Fibroblast of skin of left biceps (primary cell): ENCODE measurements at places on chromosomes 3 and 15.

- peak; percentile 47 for DNase-seq
Measured at GRCh38 chr15:37101980-37102304, 1.6 kb upstream of the MEIS2 start.

- DNase-seq, result no peak
Measured at GRCh38 chr15:64112073-64112772, 16.4 kb downstream of the SNX1 start.

- DNase-seq, result no peak
Measured at GRCh38 chr3:162175145-162175544, 678.5 kb downstream of the OTOL1 start.

- no peak for DNase-seq
Measured at GRCh38 chr3:194386066-194386465, 13.0 kb downstream of the GP5 start.

- DNase-seq, result no peak
Measured at GRCh38 chr3:132346841-132347736, 29.9 kb downstream of the ACP3 start.

DNA sequence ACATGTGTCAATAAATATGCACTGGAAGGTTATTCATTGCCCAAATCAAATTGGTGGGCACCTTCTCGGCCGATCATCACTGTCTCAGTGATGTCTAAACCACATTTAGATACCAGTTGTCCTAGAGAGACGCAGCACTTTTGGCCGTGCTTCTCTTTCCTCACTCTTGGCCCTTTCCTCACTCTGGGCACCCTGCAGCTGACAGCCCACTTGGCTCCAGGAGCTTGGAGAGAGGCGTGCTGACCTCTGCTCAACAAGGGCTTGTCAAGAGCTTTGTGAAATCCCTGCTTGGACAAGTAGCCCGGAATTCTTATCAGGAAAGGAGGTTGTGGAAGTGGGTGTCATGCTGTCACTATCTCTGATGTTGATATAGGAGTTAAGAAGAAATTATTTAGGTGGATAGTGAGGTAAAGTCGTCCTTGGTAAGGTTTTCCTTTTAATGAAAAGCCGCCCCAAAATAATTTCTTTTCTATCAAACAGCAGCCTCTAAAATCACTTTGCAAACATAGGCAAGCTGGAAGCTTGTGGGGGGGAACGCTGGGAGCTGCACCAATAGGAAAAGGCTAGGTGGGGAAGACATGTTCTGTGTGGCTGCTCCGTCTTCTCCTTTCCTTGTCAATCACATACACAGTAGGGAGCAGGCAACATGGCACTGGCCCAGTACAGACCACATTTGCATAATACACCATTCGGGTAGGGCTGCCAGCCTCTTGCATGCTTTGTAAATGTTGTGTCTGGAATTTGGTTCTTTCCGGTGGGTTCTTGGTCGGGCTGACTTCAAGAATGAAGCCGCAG is 126.8 kb upstream of the UBE3A start:
- DNase-seq, result no peak

DNA sequence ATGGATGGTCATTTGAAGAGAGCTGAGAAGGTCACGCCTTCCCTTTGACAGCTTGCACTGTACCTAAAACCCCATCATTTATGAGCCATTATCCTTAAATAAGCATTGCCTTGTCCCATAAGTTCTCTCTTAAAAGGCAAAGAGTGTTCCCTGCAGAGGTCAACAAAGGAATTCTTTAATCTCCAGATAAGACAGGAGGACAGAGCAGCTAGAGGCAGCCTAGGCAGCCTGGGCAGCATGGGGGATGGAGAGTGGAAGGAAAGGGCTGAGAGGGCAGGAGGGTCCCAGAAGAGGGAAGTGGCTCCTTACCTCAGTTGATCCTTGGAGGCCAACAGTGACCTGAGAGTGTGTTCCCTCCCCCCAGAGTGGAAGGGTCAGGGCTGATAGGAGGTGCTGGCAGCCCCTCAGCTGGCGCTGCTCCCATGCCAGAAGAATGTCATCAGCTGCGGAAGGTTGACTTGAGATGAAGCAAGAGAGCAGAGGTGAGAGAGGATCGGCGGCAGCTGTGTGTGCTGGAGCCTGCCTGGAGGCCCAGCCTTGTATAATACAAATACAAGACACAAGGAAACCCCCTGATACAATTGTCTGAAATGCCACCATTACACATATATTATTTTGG is 12.8 kb downstream of the KBTBD13 start:
- no peak for DNase-seq

DNA sequence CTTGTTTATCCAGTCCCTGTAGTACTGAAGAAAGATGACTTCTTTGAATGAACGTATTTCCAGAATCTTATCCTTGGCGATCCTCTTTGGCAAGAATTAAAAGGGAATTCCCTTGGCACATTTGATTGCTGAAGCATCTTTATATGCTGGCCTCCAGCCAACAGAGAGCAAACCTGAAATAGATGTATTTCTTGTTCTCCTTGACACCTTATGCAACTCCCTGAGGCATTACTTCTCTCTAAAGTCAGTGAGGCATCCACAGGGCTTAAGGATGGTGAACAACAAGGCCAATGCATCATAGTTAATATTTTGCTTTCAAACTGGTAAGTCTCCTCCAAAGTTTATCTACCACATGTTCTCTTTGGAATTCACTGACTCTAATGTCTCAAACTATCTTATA is 450.9 kb upstream of the THRB start:
- DNase-seq, result no peak

GRCh38 chr15:60408463-60408981 is 10.7 kb upstream of the ANXA2 start:
- DNase-seq, result no peak

DNA sequence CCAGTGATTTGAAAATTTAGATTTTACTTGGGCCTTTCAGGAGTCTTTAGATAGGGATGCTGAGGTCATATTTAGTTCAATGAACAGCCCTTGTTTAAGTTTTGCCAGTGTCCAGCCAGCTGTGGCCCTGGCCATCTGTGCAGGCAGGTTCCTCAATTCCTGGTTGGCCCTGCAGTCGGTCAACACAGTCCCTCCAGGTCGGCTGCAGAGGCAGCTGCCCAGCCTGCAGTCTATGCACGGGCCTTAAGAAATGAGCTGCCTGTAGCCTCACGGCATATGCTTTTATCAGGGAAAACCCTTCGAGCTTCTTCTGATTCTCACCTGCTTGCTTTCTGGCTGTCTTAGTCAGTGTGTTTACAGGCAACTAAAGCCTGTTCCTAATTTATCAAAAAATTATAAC is 199.2 kb upstream of the TPM1 start:
- DNase-seq, result no peak

DNA sequence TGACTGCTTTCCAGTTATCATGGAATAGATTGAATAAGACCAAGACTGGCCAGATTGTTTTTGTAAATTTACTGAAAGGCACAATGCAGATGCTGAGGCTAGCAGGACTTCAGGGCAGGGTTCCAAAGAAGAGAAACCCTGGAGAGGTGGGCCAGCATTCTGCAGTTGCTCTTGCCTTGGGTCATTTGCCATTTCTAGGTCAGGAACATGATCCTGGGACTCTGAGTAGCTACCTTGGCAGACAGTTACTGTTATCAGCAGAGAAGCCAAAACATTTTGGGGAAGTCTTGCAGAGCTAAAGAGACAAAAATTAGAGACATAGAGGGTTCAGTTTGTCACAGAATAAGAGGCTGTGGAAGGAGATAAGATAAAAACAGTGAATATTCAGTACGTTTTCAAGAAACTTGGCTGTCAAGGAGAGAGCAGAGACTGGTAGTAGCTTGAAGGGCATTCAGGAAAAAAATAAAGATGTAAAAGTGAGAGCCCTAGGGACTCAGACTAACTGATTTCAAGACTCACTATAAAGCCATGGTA is 46.8 kb upstream of the MYRIP start:
- no peak for DNase-seq

DNA sequence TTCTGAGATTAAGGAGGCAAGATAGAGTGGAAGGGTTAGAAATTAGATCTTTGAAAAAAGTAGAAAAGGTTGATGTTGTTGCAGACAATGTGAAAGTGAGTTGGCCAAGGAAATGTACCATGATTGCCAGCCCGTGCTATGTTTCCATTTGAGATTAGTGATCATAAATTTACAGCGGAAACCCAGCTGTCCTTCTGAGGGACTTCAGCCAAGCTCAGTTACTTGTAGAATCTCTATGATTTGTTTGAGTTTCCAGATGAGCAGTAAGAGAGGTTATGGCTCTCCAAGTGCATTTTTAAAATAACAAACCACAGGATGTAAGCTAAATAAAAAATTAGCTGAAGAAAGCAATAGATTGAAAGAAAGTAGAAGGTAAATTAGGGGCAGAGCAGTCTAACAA is 54.2 kb upstream of the RBMS3 start:
- no peak for DNase-seq

- DNase-seq, result no peak
Measured at GRCh38 chr15:45449916-45450867, 71.8 kb upstream of the GATM start.
